Neural progenitor cell (in vitro differentiated cells): ENCODE measurements at places on chromosomes 4 and X.

- DNase-seq = no peak
Observed at GRCh38 chrX:134601240-134601765, 57.0 kb downstream of the PLAC1 start.

DNA sequence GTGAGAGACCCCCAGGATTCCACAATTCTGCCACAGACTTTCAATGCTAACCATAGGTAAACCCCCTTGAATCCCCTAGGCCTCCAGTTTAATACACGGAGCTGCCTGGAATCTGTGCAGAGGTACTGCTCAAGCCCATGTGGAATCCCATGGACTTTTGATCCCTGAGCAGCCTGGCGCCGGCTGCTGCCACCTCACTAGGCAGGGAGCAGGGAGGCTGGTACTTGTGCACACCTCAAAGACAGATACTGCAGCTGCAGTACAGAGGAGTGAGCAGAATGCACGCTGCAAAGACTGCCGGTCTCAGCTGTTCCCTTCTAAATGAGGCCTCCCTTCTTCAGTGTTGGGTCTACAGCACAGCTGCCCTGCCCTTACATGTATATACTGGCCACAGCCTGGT is 79.4 kb downstream of the RPS6KA6 start:
- DNase-seq = no peak

- DNase-seq = peak; percentile 34
Observed at GRCh38 chr4:139988863-139989765, 164.9 kb downstream of the MAML3 start.

GRCh38 chr4:38664706-38665401 is 855 bp downstream of the KLF3 start:
- DNase-seq = peak; percentile 88

DNA sequence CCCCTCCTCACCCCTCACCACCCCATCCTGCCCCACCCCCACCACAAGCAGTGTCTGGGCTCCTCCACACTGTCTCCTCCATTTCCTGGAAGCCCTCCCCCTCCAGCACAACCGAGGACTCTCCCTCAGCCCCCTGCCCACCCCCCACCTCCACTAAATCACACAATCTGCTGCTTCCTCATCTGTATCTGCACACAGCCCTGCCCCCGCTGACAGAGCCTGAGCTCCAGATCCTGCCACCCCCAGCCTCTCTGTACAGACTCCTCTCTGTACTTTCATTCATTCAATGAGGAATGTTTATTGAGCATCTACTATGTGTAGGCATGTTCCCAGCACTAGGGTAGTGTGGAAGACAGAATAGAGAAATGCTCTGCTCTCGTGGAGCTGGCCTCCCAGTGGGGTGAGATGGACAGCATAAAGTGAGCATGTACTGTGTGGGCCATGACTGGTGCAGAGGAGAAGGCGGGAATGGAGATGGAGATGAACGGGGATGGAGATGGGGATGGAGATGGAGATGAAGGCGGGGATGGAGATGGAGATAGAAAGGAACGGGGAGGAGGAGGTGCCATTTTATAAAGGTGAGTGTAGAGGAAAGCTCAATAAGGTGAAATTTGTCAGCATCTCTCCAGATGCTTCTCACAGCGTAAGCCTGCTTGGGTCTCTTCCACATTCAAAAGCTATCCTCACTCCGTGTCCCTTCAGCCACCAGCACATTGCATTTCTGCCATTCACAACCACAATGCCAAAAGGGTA is 2.5 kb upstream of the PPP2R2C start:
- DNase-seq = no peak

DNA sequence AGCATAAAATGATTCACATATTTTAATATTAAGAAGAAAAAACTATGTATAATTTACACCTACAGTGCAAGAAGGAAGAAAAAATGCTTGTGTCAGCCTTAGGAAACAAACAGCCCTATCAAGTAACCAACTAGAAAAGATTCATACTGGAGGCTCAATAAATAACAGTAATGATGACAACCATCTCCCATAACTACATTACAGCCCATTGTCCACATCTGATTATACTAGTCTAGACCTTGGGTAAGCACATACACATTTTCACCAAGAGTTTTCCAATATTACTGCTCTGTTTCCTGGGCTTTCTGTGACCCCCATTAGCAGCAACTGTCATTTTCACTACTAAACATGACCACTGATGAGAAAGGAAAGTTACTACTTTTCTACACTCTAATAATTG is 169.7 kb downstream of the MAB21L2 start:
- no peak for DNase-seq
